ENCODE measurements at places on chromosomes 4 and X.

GRCh38 chr4:143335979-143336780 lies 496 bp upstream of the GAB1 start:
- peak; percentile 90 for DNase-seq

- DNase-seq, result no peak
Observed at GRCh38 chrX:116781926-116782325, 319.1 kb upstream of the CT83 start.

- DNase-seq, result peak; percentile 14
Observed at GRCh38 chrX:31126205-31126604, 54.4 kb upstream of the FTHL17 start.

GRCh38 chrX:116493271-116493670 lies 30.5 kb upstream of the CT83 start:
- DNase-seq, result no peak

DNA sequence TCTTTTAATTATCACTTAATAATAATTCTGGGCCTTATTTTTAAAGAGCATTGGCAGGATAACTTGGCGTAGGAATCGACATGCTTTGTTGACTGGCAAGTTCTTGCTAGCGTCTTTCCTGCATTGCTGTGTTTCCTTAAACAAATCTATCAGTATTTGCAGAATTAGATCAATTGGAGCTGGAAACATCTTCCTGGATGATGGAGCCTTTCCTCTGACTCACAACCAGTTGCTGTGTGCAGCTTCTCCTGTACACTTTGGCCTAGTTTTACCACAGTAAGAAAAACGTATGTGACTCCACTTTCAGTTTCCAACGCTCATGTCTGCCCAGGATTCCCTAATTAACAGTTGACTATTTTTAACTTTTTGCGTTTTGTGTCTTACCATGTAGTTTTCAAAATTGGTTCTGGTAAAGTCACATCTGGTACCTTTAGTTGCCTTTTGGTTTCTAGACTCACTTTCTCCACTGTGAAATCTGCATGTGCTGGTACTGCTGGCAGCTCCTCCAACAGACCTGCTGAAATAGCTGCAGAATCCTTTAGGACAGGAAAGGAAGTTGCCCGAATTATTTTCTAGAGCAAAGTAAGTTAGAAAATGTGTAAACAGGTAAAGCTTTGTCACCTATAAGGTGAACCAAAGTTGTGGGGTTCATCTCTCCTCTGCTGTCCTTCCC lies 553.2 kb upstream of the FAT1 start:
- DNase-seq, result peak; percentile 78
